ENCODE measurements at places on chromosomes 5 and 9.

DNA sequence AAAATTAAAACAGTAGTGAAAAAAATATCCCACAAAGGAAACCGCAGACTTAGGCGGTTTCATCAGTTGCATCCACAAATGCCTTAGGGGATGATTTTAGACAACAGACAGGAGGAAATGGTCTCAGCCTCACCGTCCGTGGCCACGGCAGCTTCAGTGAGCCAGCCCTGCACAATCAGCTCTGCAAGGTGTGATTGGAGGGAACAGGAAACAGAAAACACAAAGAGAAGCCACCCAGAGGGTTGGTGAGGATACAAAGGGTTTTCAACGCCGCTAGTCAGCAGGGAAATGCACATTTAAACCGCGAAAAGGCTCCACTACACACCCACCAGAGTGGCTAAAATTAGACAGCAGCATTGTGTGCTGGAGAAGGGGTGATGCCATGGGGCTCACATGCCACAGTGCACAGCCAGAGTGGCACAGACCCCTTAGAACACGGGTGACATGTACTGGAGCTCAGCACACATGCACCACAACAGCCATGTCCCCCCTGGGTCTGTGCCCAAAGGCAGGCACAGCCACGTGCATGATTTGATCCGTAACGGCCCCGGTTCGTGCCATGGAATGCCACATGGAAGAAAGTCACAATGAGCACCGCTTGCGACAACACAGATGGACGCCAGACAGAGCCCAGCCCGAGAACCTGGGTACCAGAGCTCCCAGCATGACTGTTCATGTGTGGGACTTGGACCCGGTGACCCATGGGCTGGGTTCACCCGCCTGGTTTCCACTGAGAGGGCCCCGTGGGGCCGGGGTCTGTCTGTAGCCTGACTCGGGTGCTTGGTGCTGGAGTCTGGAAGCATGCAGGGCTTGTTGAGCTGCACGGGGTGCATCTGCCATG, 18.3 kb upstream of the TERT start:
- no peak for DNase-seq

GRCh38 chr5:98401656-98402055, 371.8 kb upstream of the RGMB start:
- DNase-seq = no peak

DNA sequence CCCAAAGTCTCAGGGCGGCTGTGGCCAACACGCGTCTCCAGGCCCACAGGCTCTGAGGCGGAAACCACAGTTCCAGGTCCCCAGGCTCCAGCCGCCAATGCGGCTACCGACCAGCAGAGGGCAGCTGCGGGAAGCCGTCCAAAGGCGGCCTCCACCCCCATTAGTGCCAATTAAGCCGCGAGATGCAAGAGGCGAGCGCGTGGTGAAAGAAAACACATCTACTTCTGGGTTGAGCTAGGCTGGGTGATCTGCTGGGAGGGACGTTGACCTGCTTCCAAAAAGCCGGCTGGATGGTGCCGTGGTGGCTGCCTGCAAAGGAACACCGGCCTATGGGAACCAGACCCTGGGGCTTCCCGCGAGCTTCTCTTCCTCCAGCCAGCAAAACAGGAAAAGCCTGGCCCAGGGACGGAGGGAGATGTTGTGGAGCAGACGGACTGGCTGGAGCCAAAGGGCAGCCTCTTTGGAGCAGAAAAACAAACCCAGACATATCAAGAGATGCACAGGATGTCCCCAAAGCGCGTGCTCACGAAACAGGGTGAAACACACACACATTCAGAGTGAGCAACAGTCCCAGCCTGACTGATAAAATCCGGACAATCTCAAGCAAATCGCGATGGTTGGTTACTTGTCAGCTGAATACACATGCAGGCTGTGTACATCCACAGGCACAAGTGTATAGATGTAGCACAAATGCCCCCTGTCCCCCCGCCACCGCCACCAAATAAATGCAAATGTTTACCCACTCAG, 187.1 kb upstream of the BRINP1 start:
- DNase-seq = no peak

DNA sequence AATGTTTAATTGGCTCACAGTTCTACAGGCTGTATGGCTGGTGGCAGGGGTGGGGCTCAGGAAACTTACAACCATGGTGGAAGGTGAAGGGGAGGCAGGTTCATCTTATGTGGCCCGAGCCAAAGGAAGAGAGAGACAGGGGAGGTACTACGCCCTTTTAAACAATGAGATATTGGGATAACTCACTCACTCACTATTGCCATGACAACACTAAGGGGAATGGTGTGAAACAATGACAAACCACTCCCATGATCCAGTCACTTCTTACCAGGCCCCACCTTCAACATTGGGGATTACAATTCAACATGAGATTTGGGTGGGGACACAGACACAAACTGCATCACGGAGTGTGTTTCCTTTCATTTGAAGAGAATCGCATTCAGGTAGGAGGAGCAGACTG, 220.9 kb downstream of the GADD45G start:
- DNase-seq = no peak

GRCh38 chr5:67029481-67029880, 167.1 kb downstream of the CD180 start:
- no peak for DNase-seq

DNA sequence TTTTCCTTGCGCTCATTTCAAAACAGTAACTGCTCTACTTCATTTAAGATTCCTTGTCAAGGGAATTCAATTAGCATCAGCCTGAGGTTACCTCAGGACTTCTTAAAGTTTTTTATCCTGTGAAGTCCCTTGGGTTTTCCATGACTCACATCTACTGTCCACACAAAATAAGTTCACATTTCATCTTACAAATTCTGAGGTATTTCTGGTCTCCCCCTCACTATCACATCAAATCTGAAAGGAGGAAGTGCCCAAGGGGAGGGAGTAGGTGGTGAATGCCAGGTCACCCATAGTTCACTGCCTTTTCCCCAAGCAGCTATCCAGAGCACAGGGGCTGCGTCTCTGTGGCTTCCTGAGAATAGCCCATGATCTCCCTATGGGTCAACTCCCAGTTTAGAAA, 227.1 kb upstream of the NREP start:
- DNase-seq = no peak

DNA sequence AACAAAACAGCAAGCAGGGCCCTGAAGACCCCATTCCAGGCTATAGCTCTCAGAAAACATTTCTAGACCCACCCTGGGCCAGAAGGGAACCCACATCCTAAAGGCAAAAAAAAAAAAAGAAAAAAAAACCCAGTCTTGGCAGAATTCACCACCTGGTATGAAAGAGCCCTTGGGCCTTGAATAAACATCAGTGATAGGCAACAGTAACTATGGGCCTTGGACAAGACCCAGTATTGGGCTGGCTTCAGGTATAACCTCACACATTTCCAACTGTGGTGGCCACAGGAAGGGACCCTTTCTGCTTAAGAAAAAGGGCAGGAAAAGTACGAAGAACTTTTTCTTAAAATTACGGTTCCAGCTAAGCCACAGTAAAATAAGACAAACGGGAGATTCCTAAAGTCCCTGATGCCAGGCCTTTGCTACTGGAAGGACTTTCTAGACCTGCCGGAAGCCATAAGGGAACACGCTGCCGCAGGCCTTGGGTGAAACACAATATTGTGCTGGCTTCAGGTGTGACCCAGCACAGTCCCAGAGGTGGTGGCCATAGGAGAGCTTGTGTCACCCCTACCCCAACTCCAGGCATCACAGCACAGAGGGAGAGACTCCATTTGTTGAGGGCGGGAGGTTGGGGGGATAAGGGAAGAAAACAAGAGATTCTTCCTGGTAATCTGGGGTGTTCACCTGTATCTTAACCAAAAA, 505.2 kb upstream of the RGMB start:
- DNase-seq = no peak

DNA sequence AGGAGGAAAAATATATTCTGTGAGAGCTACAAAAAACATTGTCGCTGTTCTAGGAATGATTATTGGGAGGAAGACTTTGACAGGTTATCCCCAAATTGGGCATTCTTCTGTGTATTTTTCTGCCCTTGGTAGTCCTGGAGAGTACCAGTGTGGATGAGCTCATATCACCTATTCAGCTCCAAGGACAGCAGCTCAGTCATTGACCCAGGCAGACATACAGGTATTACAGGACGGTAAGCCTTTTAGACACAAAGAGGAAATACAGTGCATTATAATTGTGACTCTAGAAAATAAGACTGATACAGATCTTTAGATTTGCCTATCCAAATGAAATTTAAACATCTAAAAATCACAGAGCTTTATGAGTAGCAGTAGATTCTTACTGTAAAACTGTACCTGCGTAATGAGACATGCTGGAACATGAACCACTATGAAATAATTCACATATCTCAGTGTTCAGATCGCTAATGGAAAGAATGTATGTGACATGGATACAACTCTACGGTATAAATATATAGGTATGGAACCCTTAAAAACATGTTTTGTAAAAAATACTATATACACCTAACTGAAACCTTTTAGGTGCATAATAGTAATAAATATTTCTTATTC, 56.0 kb downstream of the PLK2 start:
- DNase-seq = no peak

GRCh38 chr9:74645007-74645639, 148.0 kb downstream of the RORB start:
- DNase-seq = no peak

GRCh38 chr5:97075649-97076048, 66.8 kb downstream of the LIX1 start:
- no peak for DNase-seq

GRCh38 chr5:106601620-106602019, 1069.1 kb downstream of the EFNA5 start:
- no peak for DNase-seq

- DNase-seq = no peak
Observed at GRCh38 chr5:64229163-64229774, 63.6 kb downstream of the RNF180 start.

- no peak for DNase-seq
Observed at GRCh38 chr9:2271426-2271825, 256.3 kb downstream of the SMARCA2 start.

- no peak for DNase-seq
Observed at GRCh38 chr5:172364773-172365172, 81.2 kb upstream of the UBTD2 start.

DNA sequence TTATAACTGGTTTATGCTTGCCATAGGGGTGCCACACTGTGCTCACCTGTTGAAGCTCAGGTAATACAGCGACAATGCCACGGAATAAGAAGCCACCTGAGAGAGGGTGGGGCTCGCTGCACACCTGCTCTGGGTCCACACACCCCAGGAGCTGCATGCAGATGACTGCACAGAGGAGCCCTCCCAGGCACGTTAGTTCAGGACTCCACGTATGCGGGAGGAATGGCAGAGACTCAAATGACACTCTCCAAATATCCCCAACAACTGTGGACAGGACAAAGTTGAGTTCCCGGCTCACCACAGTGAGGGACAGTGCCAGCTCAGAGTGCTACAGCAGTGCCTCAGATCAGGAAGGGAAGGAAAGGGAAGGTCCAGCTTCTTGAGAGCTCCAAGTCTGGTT, 5.8 kb upstream of the FCN1 start:
- DNase-seq = no peak

- no peak for DNase-seq
Observed at GRCh38 chr5:62328772-62329491, 22.9 kb downstream of the KIF2A start.

- no peak for DNase-seq
Observed at GRCh38 chr9:111900151-111900857, 3.7 kb downstream of the UGCG start.
